Hematopoietic multipotent progenitor cell treated with erythropoietin and hydrocortisone succinate and interleukin-3 and kit ligand, for 17 days (in vitro differentiated cells): ENCODE measurements at places on chromosomes 4 and X.

DNA sequence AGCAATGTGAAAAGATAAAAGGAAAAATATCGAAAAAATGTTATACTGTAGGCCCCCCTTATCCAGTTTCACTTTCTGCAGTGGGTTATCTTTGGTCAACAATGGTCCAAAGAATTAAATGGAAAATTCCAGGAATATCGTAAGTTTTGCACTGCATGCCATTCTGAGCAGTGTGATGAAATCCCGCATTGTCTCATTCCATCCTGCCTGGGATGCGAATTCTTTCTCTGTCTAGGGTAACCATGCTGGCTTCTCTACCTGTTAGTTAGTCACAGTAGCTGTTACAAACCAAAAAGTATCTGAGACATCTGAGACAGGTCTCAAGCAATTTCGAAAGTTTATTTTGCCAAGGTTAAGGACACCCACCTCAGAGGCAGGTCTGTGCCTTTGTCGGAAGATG is 170.3 kb downstream of the COX18 start:
- no peak for DNase-seq

DNA sequence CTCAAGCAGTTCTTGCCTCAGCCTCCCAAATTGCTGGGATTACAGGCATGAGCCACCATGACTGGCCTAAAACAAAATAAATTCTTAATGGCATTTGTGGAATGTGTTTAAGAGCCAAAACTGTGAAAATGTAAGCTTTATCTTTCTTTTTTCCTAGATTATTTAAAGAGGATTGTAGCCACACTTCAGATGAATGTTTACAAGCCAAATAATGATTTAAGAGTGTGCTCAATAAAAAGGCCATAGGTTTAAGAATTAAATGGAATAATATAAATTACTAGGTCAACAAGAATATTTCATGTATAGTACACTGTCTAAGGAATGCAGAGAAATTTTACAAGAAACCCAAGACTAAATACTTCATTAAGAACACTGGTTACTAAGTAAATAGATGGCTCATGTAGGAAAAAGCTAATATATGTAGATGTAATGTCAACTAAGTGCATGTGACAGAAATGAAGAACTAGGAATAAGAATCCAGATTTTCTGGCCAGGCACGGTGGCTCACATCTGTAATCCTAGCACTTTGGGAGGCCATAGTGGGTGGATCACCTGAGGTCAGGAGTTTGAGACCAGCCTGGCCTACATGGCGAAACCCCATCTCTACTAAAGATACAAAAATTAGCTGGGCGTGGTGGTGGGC is 21.3 kb upstream of the UGDH start:
- DNase-seq: no peak

DNA sequence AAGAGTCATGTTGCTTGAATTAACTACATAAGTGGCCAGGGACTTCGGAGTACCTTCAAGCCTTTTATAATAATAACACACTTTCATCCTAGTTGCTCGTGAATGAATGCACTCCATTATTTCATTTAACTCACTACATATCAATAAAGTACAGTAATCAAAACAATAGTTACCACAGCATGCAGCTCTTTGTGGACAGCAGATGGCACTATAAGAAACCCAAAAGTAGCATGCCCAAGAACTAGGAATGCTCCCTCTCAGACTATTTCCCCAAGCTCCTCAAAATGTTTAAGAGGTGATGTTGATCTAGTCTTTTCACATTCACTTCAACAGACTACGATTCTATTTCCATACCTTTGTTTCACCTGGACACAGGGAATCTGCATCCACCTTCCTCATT is 500.8 kb upstream of the DIAPH2 start:
- DNase-seq: no peak

- no peak for DNase-seq
These were observed 20.7 kb upstream of the GRXCR1 start for GRCh38 chr4:42871671-42872290.

- DNase-seq: no peak
These were observed 1626.0 kb upstream of the TENM3 start for GRCh38 chr4:180617196-180617595.

GRCh38 chr4:74054483-74055047 is 16.1 kb upstream of the CXCL3 start:
- DNase-seq: no peak

GRCh38 chrX:45667666-45668065 is 467.0 kb upstream of the DIPK2B start:
- DNase-seq: no peak

DNA sequence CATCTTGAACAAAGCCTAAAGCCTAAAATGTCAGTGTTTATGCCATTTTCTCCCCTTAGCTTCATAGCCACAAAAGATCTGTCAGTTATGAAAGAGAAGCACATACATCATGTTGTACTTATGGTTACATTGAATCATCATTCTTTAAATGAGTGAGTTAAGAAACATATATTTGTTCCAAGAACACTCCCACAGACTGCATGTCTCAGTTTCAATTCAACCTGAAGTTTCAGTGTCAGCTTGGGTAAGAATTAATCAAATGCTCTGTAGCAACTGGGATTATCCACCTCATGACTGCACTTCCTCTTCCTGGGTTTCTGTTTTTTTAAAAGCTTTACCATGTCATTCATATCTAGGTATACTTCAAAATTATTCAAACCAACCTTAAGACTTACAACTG is 3.9 kb upstream of the TMPRSS11B start:
- DNase-seq: no peak

DNA sequence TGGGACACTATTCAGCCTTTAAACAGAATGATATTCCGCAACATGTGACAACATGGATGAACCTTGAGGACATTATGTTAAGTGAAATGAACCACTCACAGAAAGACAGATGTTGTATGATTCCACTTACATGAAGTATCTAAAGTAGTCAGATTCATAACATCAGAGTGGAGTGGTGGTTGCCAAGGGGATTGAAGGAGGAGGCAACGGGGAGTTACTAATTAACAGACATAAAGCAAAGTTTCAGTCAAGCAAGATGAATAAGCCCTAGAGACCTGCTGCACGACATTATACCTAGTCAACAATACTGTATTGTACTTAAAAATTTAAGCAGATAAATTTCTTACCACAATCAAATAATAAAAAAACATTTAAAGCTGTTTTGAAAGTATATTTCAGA is 105.0 kb upstream of the NR0B1 start:
- DNase-seq: no peak

- no peak for DNase-seq
These were observed 18.4 kb downstream of the NOP14 start for GRCh38 chr4:2944586-2945526.

DNA sequence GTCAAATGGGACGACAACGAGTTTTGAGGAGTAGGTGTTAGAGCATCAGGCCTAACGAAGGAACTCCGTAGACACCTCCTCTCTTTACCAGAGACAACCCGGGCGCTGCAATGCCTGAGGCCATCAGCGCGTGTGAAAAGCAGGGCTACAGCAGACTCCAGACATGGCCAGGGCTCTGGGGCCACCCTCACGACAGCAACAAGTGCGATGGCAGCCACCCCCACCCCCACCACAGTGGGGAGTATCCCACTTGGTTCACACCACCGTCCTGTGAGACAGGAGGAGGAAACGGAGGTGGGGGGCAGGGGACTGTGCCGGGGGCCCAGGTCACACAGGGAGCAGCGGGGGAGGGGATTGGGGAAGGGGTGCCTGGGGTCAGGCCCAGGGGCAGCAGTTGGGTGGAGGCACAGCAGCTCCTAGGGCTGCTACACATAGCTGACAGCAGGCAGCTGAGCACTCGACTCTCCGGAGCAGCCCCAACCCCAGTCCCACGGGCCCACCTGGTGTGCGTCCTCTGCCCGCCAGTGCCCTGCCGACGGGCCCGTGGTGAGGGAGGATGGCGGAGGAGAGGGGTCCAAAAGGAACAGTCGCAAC is 8.5 kb downstream of the LRPAP1 start:
- DNase-seq: no peak

GRCh38 chr4:142777045-142777743 is 68.9 kb downstream of the INPP4B start:
- DNase-seq: no peak

GRCh38 chrX:77925764-77926163 is 15.3 kb downstream of the ATP7A start:
- DNase-seq: no peak

GRCh38 chr4:122810669-122811068 is 16.0 kb upstream of the FGF2 start:
- DNase-seq: no peak

DNA sequence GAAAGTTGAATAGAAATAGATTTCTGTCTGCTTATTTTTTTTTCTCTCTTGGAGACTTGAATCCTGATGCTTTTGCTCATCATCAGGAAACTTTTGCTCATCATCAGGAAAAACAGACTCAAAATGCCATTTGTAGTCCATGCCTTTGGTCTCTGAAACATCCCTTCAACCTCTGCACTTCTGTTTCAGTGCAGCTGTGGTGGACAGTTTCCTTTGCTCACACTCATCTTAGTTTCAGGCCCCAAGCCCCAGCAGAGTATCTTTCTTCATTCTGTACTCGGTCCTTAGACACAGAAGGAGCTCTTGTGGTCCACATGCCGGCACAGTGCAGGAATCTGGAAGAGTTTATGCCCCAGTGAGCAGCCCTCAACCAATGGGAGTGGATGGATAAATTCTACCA is 337.9 kb downstream of the PPP3CA start:
- DNase-seq: no peak

DNA sequence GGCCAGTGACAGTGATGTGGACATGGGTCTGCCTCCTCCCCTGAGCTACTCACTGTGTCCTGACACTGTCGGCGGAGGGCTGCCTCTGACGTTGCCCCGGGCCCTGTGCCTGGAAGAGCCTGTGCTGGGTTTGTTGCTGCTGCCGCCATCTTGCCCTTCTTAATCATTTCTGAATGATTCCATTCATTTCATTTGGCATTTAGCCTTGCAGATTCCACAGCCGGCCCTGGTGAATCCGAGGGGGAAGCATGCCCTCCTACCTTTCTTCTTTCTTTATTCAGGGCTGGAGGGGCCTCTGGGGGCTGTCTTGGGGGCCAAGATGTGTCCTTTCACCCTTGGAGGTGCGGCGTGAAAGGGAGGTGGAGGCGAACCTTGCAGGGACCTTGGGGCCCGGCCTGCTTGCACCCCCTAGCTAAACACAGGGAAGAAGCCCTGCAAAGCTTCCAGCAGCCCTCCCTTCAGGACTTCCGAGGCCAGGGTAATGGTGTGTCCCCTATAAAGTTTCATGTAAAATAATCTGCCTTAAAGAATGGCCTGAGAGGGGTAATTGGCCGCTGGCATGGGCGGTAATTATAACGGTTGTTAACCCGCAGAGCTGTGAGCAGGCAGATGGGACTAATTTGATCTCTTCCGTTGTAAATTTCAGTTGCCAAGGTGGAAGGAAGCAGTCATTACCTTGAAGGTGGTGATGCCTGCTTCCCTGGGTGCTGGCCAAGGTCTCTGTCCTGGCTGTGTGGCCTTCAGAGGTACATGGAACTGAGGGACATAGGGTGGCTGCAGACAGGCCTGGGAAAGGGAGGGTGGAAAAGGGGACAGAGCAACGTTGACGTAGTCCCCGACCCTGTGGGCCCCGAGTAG is 92.3 kb downstream of the PSAPL1 start:
- no peak for DNase-seq

GRCh38 chr4:159289682-159290081 is 186.8 kb downstream of the RAPGEF2 start:
- no peak for DNase-seq

GRCh38 chr4:80074069-80074468 is 1.0 kb upstream of the ANTXR2 start:
- no peak for DNase-seq

DNA sequence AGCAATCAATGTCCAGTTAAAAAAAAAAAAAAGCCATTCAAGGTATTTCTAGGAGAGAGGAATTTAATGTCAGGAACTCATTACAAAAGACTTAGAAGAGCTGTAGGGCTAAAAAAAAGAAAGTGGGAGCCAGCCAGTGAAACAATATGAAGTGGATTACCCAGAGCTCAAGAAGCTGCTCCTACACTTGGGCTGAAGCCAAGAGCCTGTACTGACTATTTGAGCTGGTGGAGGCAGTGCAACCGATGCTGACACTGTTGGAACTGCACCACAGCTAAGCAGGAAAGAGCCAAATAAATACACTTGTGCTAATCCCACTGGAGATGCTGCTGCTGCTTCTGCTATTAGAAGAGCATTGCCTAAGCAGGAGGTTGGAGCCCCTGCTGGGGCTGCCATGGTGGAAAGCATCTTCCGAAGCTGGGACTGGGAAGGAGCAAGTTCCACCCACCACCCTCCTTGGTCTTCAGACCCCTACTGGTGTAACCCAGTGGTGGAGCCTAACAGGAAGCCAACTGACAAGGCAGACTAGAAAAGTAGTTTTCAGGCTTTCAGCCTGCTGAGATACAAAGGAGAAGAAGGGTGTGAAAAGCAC is 65.4 kb downstream of the CXXC4 start:
- no peak for DNase-seq
